ENCODE measurements at places on chromosomes 2 and 18. TPM values are rescaled to one million over a fixed set of nuclear protein-coding genes. Genes with fewer than 3 reads are reported as not detected.

The CABLES1 gene
- polyA plus RNA-seq, result not detected

DNA sequence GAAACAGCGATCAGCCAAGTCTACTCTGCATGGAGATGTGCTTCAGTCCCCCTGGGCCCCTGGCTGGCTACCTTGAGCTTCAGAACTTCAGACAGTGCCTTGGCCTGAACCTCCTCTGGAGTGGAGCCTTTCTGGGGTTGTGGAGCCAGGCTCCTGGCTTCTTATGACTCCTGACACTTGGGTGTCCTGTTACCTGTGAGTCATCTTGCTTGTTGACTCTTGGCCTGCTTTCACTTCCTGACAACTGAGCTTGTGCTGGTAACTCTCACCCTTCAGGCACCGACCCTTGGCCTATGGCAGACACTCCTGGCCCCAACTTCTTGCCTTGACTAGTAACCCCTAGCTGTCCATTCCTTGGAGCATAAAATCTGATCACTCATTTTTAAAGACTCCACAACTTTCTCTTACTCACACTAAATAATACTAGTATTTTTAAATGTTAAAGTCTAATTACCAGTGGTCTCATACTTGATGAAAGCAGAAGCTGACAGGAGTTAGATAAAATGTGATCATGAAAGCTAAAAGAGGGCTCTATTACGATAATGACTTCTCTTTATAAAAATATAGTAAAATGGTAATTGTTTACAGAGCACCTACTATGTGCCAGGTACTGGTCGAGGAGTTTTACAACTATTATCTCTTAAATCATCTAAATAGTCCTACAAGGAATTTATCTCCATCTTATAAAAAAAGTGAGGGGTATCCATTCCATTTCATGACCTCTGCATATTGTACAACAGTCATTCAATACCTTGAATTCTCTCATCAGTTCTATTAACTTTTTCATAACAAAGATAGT, 46.3 kb upstream of the VIT start:
- DNase-seq, result no peak

GRCh38 chr18:72174972-72175649, 369.0 kb downstream of the CBLN2 start:
- DNase-seq, result no peak

The SPDYA gene
- not detected for polyA plus RNA-seq

DNA sequence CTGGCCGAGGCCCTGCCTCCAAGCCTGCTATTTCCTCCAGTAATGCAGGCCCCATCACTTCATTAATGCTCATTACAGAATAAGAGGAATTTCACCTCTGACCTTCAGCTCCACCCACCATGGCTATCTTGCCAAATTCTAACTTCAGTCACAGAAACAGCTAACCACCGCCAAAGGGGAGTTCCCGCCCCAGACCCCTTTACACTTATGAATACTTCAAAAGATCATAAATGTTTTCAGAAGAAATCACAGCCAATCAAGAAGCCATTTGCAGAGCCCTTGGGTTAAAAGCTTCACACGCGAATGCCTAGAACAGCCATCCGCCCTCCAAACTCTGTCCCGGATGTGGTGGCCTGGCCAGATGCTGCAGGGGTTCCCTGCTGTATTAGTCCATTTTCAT, 73.8 kb upstream of the TWIST2 start:
- no peak for DNase-seq

The C2orf66 gene
- polyA plus RNA-seq, result not detected
